ENCODE measurements at places on chromosomes 2 and 18. TPM values are rescaled to one million over a fixed set of nuclear protein-coding genes. Genes with fewer than 3 reads are reported as not detected.
A peak's percentile ranks its signal among the peaks of the same experiment; 100 is the strongest.

Gene OLA1
- polyA plus RNA-seq: 101 TPM

DNA sequence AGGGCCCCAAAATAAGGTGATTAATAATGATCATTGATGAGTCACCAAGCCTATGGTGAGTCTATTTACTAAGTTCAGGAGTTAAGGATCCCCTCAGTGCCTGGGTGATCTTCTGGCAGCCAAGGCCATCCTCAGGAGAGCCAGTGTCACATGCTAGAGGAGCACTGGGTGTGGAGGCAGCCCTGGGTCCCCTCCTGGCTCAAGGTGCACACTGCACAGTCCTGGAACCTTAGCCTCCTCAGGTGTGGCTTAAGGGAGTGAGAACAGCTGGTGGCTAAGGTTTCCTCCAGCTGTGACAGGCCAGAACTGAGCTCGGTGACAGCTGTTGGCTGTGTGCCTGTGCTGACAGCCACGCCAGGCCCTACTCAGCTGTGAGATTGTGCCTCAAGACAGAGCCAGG, 52.1 kb upstream of the ACAA2 start:
- no peak for DNase-seq

DNA sequence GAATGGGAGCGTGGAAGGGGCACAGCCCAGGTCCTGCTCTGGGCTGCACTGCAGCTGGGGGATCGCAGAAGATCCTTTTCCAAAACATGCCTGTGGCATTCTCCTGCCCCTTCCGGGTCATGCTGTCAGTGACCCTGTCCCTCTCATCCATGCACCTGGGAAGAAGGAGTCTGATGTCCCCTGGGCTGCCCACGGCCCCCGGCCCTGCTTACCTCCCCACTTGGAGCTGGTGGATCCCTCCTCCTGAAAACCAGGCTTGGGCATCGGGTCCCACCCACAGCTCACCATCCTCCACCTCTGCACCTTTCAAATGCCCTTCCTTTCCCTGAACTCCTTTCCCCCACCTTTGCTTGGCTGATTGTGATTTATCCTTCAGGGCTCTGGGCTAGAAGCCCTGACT, 11.8 kb downstream of the INHBB start:
- no peak for DNase-seq

GRCh38 chr2:135689679-135690078, 52.0 kb upstream of the UBXN4 start:
- no peak for DNase-seq

- peak; percentile 68 for DNase-seq
Measured at GRCh38 chr2:234463626-234464290, 33.1 kb downstream of the ARL4C start.

- DNase-seq: no peak
Measured at GRCh38 chr2:80547344-80547743, 242.8 kb upstream of the LRRTM1 start.

Gene POTEF
- polyA plus RNA-seq: not detected

DNA sequence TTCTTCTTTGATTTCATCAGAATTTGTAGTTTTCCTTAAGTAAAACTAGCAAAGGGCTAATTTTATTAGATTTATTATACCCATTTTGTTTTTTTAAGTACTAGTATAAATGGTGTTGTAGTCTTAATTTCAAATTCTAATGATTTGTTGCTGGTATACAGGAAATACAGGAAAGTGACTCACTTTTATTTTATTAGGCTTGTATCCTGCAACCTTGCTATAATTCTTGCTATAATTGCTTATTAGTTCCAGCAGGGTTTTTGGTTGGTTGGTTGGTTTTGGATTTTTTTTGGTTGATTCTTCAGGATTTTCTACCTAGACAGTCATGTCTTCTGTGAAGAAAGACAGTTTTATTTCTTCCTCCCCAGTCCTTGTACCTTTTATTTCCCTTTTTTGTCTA, 110.6 kb upstream of the IL1R2 start:
- no peak for DNase-seq

Gene C2orf74
- 15.3 TPM for polyA plus RNA-seq

GRCh38 chr18:67608615-67609273, 92.2 kb upstream of the DSEL start:
- DNase-seq: peak; percentile 7

Gene RABL2A
- polyA plus RNA-seq: 13.0 TPM

DNA sequence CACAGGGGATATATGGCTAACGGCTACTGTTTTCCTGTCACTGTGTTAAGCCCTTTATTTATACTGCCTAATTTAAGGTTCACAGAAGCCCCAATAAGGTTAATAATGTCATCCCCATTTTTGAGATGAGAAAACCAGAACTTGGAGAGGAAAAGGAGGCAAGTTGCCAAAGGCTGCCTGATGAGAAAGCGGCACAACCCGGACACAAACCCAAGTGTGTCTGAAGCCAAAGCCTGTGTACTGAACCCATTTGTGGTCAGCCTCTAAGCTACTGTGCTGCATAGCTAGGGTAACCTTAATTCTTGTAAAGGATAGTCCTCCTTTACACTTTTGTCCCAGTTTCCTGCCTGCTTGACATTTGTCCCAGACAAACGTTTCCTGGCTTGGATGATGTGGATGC, 954.7 kb upstream of the FANCL start:
- no peak for DNase-seq

- DNase-seq: no peak
Measured at GRCh38 chr18:13485604-13486003, 240.8 kb downstream of the FAM210A start.

DNA sequence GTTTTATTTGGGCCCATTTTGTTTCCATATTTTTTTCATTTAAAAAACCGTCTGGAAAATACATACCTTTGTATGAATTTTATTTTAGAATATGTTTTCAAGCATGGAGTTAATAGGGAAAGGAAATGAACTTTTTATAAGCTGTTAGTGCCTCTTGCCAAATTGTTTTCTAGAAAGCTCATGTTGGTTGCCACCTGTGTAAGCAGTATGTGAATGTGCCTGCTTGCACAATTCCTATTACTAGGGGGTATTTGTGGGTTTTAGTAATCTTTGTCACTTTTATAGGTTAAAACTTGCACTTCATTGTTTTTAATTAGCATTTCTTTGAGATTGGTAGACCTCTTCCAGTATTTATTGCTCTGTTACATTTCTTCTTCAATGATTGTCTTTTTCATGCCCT, 107.3 kb downstream of the TANC1 start:
- no peak for DNase-seq

Gene XDH
- 0.35 TPM for polyA plus RNA-seq

- DNase-seq: no peak
Measured at GRCh38 chr2:128496700-128497099, 178.0 kb upstream of the HS6ST1 start.

DNA sequence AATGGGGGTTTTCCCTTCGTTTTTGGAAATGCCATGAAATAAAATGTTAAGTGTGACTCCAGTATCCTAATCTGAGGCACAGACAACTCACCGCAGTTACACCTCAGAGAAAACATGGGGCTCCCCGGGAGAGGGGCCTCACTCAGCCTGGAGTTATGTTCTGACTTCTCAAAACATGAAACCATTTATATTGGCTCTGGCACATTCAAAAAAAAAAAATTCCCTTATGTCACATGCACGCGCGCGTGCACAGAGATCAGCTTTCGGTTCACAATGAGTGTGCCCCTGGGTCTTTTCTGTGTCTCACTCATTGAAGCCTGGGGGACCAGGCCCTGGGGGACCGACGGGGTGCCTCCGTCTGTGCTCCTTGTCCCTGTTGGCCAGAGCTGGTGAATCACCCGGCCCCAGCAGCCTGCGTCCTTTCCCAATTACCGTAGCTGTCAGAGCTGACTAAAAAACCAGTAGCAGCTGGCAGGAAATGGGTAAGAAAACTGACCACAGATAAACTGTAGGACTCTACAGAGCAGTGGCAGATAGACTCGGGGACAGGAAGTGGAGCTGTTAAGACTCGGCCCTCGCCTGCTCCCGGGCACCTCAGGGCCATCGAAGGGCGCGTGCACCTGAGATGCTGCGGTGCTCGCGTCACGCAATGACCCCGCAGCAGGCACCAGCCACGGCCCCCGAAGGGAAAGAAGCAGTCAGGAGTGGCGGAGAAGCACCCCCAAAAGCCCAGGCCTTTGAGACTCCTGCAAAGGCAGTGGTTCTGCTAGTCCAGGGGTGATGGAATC, 138.3 kb upstream of the ID2 start:
- DNase-seq: peak; percentile 45

Gene DSG1
- not detected for polyA plus RNA-seq

GRCh38 chr2:109409321-109410038, 204.3 kb downstream of the SEPTIN10 start:
- no peak for DNase-seq

DNA sequence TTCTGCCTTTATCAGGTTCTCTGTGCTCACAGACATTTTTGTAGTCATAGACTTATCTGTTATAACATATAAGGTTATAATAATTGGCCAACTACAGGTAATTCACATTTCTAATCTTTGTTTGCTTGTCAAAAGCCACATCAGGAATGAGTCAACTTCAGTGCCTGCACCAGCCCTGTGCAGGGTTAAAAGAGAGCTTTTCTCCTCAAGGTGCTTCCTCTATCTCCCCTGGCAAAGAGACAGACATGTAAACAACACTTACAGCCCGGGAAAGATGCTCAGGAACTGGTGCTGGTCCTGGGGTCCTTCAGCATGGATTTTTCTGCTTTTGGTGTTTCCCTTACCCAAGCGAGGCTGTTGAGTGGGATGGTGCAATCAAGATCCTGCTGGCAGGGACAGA, 7.7 kb upstream of the EHD3 start:
- no peak for DNase-seq

Gene PLGLB2
- 4.5 TPM for polyA plus RNA-seq

DNA sequence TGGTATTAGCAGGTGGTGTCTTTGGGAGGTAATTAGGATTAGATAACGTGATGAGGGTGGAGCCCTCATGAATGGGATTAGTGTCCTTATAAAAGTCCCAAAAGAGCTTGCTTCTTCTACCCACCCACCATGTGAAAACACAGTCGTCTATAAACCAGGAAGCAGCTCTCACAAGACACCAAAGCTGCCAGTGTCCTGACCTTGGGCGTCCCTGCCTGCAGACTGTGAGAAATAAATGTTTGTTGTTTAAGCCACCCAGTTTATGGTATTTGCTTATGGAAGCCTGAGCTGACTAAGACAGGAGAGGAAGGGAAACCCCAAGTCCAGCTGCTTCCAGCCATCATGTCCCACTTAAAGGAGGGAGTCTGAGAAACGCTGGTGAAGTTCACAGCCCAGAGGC, 13.6 kb downstream of the ADI1 start:
- no peak for DNase-seq

Gene SS18
- polyA plus RNA-seq: 120 TPM

- DNase-seq: no peak
Measured at GRCh38 chr2:68832233-68832869, 38.8 kb downstream of the BMP10 start.

DNA sequence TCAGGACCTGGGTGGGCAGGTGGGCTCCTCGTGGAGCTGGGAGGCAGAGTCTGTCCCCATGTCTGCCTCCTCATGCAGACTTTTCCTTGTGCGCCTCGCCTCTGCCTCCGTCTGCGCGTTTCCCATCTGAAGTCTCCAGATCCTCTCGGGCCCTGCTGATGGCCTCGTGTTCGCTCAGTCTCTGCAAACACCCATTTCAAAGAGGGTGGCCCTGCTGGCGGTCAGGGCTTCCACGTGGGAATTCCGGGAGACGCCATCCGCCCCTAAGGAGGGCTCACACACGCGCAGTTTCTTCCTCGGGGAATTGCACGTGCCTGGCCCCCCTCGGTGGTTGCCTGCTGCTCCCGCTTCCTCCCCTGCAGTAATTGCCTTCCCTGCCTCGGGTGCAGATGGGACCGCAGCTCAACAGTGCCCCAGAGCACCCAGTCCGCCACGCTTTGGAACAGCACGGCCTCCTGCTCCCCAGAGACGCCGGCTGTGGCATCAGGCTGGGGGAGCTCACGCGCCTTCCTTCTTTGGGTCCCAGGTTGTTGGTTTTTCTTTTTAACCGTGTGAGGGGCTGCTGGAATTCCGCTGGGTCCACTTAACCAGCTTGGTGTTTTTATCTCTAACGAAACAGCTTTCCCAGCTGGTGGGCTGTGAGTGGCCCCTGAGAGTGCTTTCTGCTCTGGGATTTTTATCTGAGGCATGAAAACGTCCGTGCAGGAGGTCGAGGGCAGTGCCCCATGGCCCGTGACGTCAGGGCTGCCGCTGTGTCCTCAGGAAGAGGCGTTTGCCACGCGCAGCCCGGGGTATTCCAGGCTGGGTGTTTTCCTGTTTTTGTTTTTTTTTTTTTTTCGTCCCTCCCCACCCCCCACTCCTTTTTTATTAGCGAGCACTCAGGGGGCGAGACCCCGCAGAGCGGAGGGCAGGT, 16.1 kb downstream of the NFATC1 start:
- DNase-seq: no peak

Gene RAB31
- polyA plus RNA-seq: 34.0 TPM

Gene PRSS56
- polyA plus RNA-seq: not detected

Gene ASIC4
- not detected for polyA plus RNA-seq

GRCh38 chr18:27606741-27607140, 421.6 kb upstream of the CHST9 start:
- no peak for DNase-seq

- no peak for DNase-seq
Measured at GRCh38 chr18:65487569-65487968, 263.2 kb upstream of the CDH7 start.

- DNase-seq: no peak
Measured at GRCh38 chr2:72012886-72013574, 134.6 kb downstream of the CYP26B1 start.

Gene REG3A
- not detected for polyA plus RNA-seq

Gene ITGB6
- not detected for polyA plus RNA-seq

- DNase-seq: no peak
Measured at GRCh38 chr2:219002395-219003266, 9.4 kb upstream of the CRYBA2 start.

GRCh38 chr2:11286323-11286722, 58.1 kb downstream of the ROCK2 start:
- DNase-seq: no peak

DNA sequence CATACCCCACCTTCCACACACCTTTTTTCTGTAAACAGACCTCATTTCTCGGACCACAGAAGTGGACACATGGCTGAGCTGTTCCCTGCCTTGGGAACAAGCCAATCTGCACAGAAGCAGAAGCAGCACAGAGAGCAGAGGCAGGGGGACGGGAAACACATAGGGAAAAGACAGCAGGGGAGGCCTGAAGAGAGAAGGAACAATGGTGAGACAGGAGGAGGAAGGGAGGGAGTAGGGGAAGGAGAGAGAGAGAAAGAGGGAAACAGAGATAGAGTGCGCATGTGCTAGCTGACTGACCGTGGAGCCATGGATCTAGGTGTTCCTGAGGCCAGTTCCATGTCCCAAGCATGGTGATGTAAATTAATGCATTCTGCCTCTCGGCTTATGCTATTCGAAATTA, 119.7 kb downstream of the NOL10 start:
- no peak for DNase-seq

Gene ASB18
- polyA plus RNA-seq: not detected
